Activated naive CD8-positive, alpha-beta T cell treated with anti-CD3 and anti-CD28 coated beads for 36 hours (primary cell): ENCODE measurements at places on chromosomes 12 and 14. TPM values are rescaled to one million over a fixed set of nuclear protein-coding genes. Genes with fewer than 3 reads are reported as not detected.

DNA sequence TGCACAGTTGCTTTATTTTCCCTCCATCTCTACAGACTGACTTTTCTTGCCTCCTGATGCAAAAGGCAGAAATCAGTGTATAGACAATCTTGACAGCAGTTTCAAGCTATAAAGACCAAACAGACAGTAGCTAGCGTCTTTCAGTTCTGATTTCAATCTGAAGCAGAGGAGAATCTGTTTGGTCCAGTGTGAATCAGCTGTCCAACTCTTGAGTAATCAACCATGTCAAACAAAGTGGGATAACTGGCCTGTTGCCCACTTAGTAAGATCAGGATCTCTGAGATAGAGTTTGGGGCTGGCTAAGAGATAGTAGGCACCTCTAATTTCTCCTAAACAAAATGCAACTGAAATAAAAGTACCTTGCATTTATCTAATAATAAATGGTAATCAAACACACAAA lies 797.4 kb upstream of the FBXO33 start:
- DNase-seq, result no peak

- DNase-seq, result no peak
Observed at GRCh38 chr12:24231298-24231697, 281.8 kb upstream of the SOX5 start.

DNA sequence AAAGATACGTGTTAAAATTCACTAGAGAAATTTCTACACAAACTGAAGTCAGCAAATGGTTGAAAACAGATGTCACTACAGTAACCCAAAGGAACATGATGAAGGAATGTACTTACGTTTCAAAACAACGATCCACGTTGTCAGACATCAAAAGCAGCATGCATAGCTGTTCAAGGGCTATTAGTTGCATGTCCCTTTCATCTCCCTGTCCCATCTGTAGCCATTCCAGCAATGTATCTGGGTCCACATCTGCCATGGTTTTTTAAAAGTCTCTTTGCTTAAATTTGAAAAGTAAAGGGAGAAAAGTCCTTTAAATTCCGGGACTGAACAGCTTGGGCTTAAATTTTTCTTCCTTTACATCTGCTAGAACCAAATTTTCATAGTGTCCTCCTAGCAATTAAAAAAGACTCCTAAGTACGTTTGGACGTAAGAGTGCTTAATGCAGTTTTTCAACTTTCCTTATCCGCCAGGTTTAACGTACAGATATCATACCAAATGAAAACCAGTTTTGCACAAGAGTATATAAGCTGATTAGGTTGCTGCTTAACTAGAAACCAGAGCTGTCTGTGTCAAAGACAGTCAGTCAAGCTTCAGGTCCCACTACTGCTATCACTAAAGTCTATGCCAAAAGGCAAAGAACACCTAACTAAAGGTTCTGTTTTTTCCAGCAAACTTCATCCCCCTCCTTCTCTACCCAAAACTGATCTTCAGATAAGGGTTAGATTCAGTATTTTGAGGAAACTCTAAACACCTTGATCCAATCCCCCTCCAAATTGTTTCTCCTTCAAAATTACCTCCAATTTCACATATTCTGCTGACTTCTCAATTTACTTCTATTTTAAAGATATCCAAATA lies 1.7 kb downstream of the HECTD1 start:
- no peak for DNase-seq

E2F7 gene
- 6.3 TPM for total RNA-seq

GRCh38 chr14:104036212-104036611 lies 49.3 kb upstream of the ASPG start:
- no peak for DNase-seq

DNA sequence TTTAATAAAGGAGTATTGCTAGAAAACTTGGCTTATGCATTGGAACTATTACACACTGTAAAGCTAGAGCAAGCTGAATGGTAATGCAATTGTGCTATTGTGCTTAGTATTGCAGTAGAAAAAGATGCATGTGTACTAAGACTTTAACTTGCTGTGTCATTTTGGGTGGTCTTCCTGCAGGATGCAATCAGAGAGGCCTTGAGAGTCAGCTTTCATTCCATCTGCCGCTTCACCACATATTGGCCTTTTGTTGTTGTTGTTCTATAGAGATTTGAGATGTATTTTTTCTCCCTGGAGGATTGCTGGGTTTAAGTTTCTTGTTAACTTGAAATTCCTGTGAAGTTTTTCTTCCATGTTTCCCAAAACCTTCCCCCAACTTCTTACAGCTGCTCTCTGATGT lies 449.7 kb downstream of the TMTC2 start:
- no peak for DNase-seq

DNA sequence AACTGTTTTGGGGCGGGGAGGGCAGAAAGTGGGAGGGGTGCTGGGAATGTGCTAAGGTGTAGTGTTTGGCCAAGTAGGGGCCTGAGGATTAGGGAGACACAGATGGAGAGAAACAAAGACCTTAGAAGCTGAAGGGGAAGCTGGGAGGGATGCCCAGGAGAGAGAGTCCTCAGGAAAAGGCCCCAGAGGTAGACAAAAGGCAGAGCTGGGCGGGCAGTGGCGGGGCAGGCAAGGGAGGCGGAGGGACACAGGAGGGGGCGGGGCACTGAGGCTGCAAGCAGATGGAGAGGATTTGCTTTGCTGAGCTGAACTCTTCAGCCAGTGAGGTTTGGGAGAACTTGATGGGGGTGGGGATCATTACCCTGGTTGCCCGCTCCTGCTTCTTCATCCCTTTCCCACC lies 2.8 kb downstream of the PTMS start:
- DNase-seq, result no peak

- no peak for DNase-seq
Observed at GRCh38 chr12:9615420-9616136, 7.9 kb upstream of the KLRB1 start.

MYO1A gene
- 1.3 TPM for total RNA-seq

DNA sequence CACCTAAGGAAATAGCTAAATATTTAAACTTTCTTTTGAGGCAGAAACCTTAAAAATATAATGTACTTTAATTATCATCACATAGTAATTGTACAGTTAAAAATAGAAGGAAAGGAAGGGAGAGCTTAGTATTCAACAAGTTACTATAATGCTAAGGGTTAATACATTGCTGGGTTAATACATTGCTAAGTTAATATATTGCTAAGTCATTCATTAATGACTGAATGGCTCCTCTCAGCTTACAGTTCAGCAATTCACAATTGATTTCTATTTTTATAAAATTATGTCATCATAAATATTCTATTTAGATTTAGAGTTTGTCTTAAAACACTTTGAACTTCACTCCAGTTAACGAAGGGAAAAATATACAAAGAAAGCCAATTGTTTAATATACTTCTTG lies 207.9 kb downstream of the BMP4 start:
- no peak for DNase-seq

GLIPR1L1 gene
- total RNA-seq, result not detected

LIN7A gene
- total RNA-seq, result not detected
